ENCODE measurements at places on chromosomes 7 and 10. TPM values are rescaled to one million over a fixed set of nuclear protein-coding genes. Genes with fewer than 3 reads are reported as not detected.

The AMZ1 gene
- total RNA-seq = 1.2 TPM

The CLCN1 gene
- not detected for total RNA-seq

The KEL gene
- total RNA-seq = 2.2 TPM

The BHLHA15 gene
- not detected for total RNA-seq

The NEUROG3 gene
- total RNA-seq = not detected

The PNLIPRP3 gene
- 2.2 TPM for total RNA-seq

The NXPH1 gene
- total RNA-seq = 0.25 TPM

The LIPJ gene
- not detected for total RNA-seq

The FOXP2 gene
- 29.7 TPM for total RNA-seq

- DNase-seq = no peak
- no peaks in the 10 kb centered on the region for H3K36me3 ChIP-seq
- H3K27me3 ChIP-seq = no peaks in the 10 kb centered on the region
These were observed 44.5 kb downstream of the CH25H start for GRCh38 chr10:89162596-89162995.

GRCh38 chr7:142556740-142557139 lies 192.5 kb upstream of the PRSS1 start:
- no peaks in the 10 kb centered on the region for H3K36me3 ChIP-seq
- DNase-seq = no peak
- no peaks in the 10 kb centered on the region for H3K4me1 ChIP-seq
- H3K27me3 ChIP-seq = no peaks in the 10 kb centered on the region
- no peak overlapping the region for H3K4me3 ChIP-seq

- H3K4me3 ChIP-seq = no peak overlapping the region
- peaks cover 8% of the 10 kb centered on the region for H3K4me1 ChIP-seq
- no peak for DNase-seq
- no peaks in the 10 kb centered on the region for H3K36me3 ChIP-seq
- H3K27me3 ChIP-seq = no peaks in the 10 kb centered on the region
- no peak overlapping the region for H3K27ac ChIP-seq
These were observed 57.4 kb downstream of the ITGB8 start for GRCh38 chr7:20388084-20388483.

DNA sequence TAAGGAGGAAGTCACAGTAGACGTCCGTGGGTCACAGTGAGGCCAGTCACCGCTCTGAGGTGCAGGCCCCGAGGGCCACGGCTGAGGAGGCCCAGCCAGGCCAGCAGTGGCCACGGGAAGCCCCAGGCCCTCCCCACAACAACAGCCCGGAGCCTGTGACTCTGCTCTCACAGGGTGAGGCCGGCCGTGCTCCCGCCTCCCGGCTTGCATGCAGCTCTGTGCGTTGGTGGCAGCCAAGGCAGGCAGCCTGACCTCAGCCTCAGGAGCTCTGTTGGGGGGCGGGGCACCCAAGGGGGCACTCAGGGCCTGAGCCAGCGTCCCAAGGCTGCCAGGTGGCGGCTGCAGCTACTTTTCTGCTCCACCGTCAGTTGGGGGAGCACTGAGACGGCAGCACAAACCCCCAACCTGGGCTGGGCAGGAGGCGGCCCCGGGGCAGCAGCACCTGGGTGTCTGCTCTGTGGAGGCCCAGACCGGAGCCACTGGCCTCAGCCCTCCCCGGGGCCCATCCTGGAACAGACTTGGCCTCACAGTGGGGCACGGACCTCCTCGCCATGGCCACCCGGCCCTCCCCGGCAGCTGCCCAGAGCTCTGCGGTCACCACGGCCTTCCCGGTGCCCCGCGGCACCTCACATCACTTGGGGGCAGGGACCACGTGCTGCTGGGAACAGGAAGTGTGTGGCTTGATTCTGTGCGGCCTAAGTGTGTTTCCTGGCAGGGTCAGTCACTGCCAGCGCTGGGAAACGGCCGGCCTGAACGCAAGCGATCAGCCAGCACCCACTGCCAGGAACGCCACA lies 13.3 kb downstream of the CYP2W1 start:
- H3K4me1 ChIP-seq = peaks cover 13% of the 10 kb centered on the region
- no peak for DNase-seq
- H3K4me3 ChIP-seq = no peak overlapping the region
- no peaks in the 10 kb centered on the region for H3K27me3 ChIP-seq

DNA sequence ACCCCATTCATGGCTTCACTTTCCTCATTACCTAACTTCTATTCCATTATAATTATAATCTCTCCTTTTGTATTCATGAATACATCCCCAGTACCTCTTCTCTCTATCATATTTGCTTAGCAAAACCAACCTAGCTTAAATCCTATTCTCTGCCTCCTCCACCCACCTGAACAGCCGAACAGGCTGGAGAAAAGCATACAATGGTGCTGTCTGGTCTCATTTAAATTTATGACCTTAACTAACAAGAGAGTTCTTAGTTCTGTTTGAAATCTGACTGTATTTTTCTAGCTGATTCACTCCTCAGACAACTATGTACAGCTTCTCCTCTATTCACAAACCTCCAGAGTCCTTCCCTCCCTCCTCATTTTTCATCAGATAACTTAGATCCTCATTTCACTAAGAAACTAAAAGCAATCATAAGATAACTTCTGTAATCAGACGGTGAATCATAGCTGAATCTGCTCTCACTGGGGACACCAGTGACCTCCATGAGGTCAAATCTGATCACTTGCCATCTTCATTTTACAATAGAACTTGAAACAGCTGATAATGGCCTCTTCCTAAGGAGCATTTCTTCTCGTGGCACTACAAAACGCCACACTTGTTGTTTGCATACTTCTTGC lies 233.9 kb upstream of the AOAH start:
- H3K36me3 ChIP-seq = no peaks in the 10 kb centered on the region
- DNase-seq = no peak
- no peak overlapping the region for H3K27ac ChIP-seq

DNA sequence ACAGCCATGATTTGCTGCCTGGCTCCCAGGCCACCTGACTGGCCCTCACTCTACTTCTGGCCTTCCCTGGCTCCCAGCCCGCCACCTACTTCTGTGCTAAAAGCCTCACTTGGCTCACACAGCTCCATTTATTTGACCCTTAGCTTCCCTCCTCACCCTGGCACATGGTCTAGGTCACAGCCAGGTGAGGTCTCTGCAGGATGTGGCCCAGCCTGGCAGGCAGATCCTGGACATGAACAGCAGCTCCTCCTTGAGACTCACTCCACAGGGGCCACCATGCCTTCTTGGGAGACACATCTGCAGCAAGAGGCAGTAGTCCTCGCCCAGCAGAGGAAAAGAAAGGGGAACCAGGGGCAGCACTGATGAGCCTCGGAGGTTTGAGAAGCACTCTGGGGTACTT lies 64.6 kb downstream of the GRID1 start:
- H3K4me3 ChIP-seq = no peak overlapping the region
- H3K27ac ChIP-seq = no peak overlapping the region
- DNase-seq = no peak
- no peaks in the 10 kb centered on the region for H3K36me3 ChIP-seq
- no peaks in the 10 kb centered on the region for H3K4me1 ChIP-seq

DNA sequence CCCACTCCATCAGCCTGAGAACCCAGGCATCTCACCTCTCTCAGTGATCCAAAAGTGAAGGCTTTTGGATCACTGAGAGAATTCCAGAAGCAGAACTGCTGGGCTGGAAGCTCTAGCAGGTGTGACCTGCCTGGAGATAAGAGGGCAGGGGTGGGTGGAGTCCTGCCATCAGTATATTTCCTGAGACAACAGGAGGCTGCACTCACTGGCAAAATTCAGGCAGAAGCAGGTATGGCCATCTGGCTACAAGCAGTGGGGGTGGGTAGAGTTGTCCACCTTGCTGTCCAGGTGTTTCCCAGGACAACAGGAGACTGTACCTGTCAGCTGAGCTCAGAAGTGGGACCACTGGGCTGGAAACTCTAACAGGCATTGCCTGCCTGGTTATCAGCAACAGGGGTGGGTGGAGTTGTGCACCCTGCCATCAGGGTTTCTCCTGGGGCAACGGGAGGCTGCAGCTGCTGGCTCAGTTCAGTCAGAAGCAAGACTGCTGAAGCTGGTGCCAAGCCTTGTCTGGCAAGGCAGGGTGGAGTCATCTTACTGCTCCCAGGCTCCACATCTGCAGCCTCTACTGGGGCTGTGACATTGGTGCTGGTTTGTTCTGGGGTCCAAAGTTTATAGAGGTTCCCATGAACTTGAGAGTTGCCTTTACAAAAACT lies 47.2 kb upstream of the SFTPD start:
- no peaks in the 10 kb centered on the region for H3K27me3 ChIP-seq
- no peaks in the 10 kb centered on the region for H3K4me1 ChIP-seq
- no peak overlapping the region for H3K4me3 ChIP-seq
- H3K27ac ChIP-seq = no peak overlapping the region

DNA sequence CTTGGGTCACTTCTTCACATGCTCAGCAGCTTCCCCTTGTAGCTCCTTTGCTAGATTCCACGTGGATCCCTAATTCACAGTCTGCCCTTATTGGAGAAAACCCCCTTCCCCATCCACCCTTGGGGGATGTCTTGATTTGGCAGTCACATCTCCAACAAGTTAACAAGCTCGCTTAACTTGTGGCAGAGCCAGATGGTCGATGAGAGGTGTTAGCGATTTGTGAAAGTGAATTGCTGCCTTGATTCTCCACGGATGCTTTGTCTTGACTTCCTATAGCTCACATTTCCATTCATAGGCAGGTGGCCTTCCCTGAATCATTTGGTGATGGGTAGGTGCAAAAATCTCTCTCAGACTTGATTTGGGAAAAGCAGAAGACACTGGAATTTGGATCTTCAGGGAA lies 387.9 kb downstream of the TCERG1L start:
- DNase-seq = peak; percentile 28
- H3K27ac ChIP-seq = no peak overlapping the region
- H3K27me3 ChIP-seq = no peaks in the 10 kb centered on the region

DNA sequence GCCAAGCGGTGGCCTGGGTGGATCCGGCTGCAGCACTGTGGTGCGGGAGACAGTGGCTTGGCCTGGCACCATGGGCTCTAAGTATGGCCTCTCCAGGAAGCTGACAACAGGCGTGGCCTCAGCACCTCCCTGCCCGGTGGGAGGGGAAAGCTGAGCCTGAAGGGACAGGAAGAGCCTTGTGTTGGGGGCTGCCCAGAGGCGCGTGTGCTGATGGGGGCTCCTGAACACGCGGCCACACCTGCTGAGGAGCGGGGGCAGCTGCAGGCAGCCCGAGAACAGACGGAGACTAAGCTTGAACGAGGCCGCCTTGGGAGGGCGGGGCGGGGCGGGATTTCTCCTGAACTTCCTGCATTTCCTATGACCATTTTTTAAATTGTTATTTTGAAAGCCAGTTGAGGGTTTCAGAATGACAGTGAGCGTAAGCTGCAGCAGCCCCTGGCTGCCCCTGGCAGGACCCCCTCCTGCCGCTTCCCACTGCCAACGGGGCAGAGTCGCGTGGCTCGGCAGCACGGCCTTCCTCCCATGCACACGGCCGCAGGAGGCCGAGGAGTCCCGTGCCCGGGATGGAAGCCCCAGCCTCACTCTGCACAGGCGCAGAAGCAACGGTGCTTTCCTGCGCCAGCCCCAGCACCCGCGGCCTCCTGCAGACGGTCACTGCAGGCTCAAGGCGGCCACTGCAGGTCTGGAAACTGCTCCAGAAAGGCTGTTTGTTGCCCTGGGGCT lies 43.2 kb downstream of the DPYSL4 start:
- H3K4me3 ChIP-seq = peak overlapping the region; percentile 15
- H3K27me3 ChIP-seq = no peaks in the 10 kb centered on the region
- H3K27ac ChIP-seq = peak overlapping the region; percentile 17
- H3K4me1 ChIP-seq = peaks cover 9% of the 10 kb centered on the region

DNA sequence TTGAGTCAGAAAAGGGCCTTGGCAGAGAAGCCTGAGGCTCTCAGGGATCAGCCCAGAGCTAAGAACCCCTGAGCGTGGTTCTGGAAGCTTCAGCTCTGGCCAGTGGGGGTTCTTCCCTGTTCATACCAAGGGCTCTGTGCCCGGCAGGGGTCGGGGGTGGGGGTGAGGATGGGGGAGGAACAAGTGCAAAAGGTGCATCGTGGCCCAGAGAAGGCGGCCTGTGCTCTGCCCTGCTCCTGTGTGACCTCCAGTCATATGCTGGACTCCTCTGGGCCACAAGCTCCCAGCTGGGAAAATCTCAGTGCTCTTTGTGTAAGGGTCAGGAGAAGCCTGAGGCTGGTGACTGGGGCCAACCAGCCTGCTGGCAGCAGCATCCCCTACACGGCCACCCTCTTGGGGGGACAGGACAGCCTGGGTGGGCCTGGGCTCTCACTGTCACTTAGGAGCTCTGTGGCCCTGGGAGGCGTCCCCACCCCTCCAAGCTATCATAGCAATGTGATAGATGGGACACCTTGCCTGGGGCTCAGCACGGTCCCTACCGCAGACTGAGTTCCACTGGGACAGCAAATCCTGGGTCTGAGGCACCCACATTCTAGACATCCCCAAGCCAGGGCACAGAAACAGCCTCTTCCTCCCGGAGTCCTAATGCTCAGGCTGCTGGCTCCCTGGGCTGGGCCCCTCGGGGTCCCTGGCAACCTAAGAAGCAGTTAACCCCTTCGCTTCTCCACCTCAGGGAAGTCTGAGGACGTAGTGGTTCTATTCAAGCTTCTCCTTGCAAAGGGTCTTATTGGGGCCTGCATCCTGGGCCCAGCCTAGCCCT lies 2.5 kb downstream of the MMRN2 start:
- no peak overlapping the region for H3K4me3 ChIP-seq
- peak overlapping the region; percentile 91 for H3K27ac ChIP-seq
- H3K36me3 ChIP-seq = no peaks in the 10 kb centered on the region

DNA sequence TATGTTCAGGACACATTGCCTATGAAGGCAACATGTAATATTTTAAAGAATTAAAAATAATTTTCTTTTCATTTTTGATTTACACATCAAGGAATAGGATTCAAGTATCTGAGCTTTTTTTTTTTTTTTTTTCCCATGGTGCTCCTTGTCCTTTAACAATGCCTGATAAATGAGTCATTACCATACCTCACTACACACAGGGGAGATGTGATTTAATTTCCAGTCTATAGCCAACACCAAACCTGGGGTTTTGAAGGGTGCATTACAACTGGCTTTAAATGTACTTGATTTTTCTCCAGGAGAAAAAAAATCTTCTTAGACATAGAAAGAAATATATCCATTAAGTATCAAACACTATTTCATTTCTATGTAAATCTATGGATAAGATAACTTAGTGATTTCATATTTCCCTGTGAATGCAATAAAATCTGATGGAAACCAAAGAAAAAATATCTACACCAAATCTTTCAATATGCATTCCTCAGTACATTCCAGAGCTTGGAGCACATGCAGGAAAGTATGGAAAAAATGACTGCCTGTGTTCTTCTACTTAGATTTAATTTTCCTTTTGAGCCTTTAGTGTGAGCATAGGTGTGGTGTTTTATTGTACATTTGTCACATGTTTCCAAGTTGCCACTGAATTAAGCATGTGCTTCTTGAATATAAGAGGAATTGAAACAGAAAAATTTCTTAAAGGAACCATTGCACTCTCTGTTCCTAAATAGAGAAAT lies 204.8 kb upstream of the MEOX2 start:
- no peaks in the 10 kb centered on the region for H3K36me3 ChIP-seq
- no peak overlapping the region for H3K27ac ChIP-seq
- no peak for DNase-seq
- no peaks in the 10 kb centered on the region for H3K27me3 ChIP-seq
- H3K4me1 ChIP-seq = no peaks in the 10 kb centered on the region

- H3K27me3 ChIP-seq = no peaks in the 10 kb centered on the region
- no peaks in the 10 kb centered on the region for H3K36me3 ChIP-seq
- no peak overlapping the region for H3K27ac ChIP-seq
- no peak for DNase-seq
These were observed 111.4 kb downstream of the BAMBI start for GRCh38 chr10:28788762-28789161.

Measured in vagina (tissue), 2 donors.